ENCODE measurements at places on chromosomes 7 and 10.

- no peak for DNase-seq
Measured at GRCh38 chr10:96044736-96045135, 1.4 kb downstream of the CCNJ start.

DNA sequence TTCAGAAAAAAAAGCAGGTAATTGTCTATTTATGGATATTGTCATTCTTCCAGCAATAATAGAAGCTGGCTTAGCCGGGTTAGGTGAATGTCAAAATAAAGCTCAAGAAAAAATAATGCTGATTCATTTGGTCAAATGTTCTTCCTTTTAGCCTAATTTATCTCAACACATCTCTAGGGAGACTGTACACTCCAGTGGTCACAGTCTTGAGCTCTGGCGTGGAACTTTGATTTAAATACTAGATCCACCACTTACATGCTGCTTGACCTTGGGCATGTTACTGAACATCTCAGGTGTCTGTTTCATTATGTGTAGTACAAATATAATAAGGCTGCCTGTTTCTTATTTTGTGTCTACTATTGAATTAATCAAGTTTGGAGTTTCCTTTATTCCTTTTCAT lies 22.0 kb downstream of the PRTFDC1 start:
- no peak for DNase-seq

GRCh38 chr7:8628656-8629055 lies 195.2 kb downstream of the NXPH1 start:
- DNase-seq, result no peak

GRCh38 chr7:100822236-100823139 lies 4.8 kb downstream of the EPHB4 start:
- DNase-seq, result no peak

DNA sequence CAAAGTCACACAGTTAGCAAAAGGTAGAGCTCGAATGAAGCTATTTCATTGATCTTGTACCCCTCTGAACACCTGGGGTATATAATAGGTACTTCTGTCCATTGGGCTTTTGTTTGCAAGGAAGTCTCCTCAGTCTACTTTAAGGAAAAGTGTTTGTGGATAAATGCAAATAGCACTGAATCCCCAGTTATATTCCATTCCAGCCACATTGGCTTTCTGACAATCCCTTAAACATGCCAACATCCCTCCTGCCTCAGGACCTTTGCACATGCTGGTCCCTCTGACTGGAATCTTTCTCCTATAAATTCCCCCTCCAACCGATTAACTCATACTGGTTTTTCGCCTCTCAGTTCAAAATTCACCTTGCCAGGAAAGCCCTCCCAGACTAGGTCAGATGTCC lies 17.1 kb downstream of the DUSP5 start:
- DNase-seq, result no peak

- no peak for DNase-seq
Measured at GRCh38 chr7:86933295-86933845, 126.1 kb downstream of the ELAPOR2 start.

DNA sequence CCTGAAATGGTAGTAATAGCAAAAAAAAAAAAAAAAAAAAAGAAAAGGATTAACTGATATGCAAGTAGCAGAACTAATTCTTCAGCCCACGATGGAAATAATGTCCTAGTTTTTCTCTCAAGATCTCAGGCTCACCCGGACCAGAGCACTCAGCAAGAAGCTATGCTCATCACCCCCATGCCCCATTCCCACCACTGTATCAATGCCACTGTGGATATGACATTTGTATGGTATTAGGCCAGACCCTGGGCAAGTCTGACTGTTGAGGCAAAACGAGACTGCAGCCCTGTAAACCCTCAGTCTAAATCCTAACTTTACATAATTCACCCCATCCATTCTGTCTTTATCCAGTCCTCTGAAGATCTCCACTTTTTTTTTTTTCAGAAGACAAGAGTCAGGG lies 186.1 kb upstream of the KLF14 start:
- DNase-seq, result no peak

GRCh38 chr10:1158066-1158465 lies 101.9 kb downstream of the WDR37 start:
- no peak for DNase-seq

DNA sequence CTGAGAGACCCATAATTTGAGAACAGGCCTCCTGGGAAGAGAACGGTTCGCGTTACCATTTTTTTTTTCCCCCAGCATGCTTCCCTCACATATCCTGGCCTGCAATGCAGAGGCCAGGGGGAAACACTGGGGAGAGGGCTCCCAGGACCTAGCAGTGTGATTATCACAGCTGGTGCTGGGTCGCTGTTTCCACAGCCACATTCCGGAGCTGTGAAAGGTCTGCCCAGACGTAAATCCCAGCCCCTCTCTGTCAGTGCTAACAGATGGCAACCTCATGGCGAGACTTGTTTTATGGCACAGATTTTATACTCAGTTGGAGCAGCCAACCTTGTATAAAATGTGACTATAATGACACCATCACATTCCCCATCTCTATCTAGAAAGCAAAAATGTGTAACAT lies 150.5 kb downstream of the PLXDC2 start:
- DNase-seq, result no peak

DNA sequence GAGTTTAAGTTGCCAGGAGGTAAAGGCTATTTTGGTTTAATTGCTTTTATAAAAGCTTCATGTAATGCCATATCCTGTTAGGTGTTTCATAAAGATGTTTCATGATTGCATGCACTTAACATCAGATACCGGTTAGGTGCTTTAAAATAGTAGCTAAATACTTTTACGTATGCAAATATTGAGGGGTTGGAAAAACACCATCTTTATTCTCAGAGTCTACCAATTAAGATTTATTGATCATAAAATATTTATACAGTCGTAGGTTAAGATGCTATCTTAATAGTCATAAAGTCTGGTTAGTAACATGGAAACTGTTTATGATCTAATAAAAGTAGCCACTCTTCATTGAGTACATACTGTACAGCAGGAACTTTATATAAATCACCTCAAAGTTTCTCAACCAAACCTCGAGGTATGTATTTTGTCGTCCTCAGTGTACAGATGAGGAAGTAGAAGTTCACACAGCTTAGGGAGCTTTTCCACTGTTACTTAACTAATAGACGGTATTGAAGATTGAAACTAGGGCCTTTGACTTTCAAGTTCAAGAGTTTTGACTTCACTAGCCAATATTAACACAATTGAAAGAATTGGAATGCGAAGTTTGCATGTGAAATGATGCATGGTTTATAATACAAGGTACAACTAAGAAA lies 897.1 kb downstream of the GATA3 start:
- no peak for DNase-seq

DNA sequence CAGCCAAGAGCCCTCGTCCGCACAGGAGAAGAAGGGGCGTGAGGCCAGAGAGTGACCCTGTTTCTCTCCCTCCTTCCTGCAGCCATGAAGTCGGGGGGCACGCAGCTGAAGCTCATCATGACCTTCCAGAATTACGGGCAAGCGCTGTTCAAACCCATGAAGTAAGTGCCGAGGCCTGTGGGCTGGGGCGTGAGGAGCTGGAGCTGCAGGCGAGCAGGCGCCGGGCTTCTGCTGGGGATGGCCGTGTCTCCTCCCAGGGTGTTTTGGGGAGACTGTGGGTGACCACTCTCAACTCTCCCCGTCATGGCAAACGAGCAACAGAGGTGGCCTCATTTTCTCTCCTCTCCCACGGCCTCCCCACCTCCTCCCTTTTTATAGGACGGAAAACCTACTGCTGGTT lies 16.4 kb downstream of the FAM20C start:
- DNase-seq, result no peak

DNA sequence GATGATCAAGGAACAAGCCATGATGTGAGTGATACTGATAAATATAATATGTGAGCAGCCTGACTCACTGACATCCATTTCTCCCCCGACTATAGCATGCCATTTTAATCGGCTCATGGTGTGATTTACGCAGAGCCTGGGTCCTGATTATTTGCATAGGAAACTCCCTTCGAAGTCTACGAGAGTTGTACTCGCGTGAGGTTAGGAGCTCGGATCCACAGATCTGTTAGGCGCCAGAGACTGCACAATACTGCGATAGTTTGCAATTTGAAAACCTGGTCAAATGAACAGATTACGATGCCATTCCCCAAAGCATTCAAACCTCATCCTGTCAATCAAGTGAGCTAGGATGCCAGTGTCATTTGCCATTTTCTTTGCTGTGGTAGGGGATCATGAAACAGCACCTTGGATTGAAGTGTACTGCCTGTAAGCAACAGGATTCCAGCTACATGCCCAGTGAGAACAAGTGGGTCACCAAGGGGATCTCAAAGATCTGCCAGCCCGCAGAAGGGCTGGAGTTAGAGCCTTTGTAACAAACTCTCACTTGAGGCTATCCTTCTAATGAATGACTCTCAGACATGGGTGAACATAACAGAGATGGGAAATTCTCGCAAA lies 158.3 kb downstream of the FRMD4A start:
- DNase-seq, result peak; percentile 56

DNA sequence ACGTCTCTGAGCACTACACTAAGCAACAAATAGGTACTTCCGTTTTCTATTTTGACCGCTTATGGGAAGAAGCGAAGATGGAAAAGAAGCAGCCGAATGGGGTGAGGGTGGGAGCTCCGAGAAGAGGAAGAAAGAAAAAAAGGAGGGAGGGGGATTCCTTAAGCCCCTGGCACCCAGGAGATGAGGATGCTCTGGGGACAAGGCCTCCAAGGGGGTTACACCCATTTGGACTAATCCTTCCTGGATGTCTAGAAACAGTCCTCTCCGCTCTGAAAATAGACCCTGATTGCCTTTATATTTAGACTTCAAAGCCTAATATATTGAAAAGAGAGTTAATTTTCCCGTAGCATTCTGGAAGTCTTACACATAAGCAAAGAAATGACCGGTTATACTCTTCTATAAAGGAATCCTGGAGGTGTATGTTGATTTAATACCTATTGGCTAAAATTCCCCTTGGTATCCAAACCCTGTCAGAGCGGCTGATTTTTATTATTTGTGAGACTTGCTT lies 676 bp upstream of the HTR7 start:
- DNase-seq, result no peak

DNA sequence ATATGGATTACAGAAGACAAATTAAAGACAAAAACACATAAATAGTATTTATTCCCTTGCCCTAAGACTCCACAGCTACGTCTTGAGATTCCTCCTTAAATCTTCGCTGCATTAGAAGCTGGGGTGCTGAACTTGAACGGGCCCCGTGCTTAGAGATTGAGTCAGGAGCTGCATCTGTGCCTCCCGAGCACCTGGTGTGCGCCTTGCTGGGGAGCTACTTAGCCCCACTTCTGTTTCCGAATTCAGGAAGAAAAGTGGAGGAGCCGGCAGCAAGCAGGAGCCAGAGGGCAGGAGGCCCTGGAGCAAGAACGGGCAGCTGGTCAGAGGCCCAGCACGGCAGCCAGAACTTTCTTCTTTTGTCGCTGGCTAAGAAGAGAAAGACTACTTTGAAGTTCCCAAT lies 30.4 kb upstream of the RNF32 start:
- no peak for DNase-seq

- DNase-seq, result no peak
Measured at GRCh38 chr7:128030654-128031611, at the start of gene LRRC4. TSS of gene LRRC4 (minus strand) at chr7:128031437. CDS start at chr7:128030640, 797 bp downstream.

- DNase-seq, result no peak
Measured at GRCh38 chr7:25375805-25376600, 147.7 kb upstream of the NPVF start.

- no peak for DNase-seq
Measured at GRCh38 chr7:80752954-80753690, 114.7 kb downstream of the CD36 start.

DNA sequence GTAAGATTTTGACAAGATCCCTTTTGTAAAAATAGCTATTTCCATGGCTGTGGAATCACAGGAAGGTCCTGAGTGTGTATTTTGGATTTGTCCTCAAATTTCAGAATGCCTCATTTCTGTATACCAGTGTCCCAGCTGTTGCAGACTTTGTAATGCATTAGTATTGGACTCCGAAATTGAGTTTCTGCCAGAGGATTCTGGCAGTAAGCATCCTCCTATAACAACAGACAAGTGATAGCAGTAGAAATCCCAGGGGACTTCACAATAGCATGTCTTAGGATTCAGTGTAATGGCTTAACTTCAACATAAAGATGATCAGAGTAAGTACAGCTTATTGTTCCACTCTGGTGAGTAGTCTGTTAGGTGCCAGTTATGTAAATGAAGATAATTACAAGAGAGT lies 104.6 kb downstream of the FOXP2 start:
- DNase-seq, result no peak

DNA sequence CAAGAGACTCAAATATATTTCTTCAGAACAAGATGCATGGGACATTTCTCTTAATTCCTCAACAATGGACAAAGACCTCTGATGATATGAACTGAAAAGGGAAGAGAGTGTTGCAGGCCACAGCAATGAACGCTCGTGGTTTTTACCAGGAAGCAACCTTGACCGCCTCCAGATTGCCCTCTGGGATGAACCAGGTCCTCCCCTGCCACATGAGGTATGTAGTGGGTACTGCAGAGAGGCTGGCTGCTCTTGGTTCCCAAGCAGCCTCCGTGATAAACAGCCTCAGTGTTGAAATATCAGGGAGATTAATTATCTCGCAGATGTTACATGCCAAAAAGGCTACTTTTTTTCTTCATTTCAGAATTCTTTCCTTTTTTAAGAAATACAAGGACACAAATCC lies 338.8 kb downstream of the ELMO1 start:
- DNase-seq, result no peak

DNA sequence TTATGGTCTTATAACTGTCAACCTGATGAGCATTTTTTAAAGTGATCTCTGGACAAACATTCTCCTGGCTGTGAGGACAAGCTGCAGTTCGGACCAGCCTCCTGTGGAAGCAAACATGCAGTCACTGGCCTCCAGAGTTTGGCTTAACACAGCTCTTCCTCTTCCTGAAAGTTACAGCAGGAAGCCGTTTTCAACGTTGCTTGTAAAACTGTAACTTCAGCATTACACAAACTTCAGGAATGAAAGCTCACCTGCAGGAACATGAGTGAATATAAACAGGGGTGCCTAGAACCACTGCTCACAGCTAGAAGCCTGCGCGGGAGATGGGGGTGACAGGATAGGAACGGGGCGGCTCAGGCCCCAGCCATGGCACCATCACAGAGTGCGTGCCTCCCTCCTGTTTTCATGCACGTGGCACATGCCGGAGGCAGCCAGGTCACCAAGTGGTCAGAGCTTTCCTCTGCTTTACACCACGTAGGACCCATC lies 292.9 kb upstream of the PITRM1 start:
- no peak for DNase-seq

DNA sequence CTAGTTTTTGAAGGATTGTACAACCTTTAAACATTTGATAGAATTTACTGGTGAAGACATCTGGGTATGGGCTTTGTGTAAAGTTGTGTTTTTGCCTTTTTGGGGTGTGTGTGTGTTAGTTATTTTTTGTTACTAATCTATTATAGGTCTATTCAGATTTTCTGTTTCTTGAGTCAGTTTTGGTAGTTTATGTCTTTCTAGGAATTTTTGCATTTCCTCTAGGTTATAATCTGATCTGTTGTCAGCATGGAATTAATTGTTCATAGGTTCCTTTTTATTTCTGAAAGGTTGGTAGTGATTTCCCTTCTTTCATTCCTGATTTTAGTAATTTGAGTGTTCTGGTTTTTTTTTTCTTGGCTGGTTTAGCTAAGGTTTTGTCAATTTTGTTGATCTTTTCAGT lies 17.7 kb downstream of the SEPTIN7 start:
- DNase-seq, result no peak

- no peak for DNase-seq
Measured at GRCh38 chr10:49076741-49077521, 38.4 kb downstream of the VSTM4 start.

- no peak for DNase-seq
Measured at GRCh38 chr10:97261656-97262055, 30.8 kb downstream of the ARHGAP19 start.

- DNase-seq, result no peak
Measured at GRCh38 chr10:47261556-47261955, 38.4 kb upstream of the GDF10 start.
